ENCODE measurements at places on chromosomes 11 and 22. TPM values are rescaled to one million over a fixed set of nuclear protein-coding genes. Genes with fewer than 3 reads are reported as not detected.

- no peak for DNase-seq
Observed at GRCh38 chr22:17634696-17635095, 3.9 kb upstream of the BCL2L13 start.

- no peak for DNase-seq
Observed at GRCh38 chr22:23686416-23687024, 4.3 kb upstream of the RGL4 start.

DNA sequence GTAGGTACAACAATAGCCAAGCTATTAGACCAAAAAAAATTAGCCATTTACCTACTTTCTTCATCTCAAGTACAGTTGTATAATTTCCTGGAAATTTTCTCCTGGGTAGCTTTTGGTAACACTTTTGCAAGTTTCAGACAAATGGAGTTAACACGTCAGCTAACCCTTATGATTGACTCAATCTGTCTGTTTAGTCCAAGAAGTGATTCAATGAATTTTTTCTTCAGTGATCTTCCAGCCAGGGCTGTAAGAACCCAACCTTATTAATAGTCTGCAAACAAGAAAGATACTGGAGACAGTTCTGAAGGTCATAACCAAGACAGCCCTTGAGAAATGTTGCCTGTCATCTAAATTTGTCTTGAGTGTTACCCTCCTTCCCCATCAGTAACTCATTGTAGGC, 30.1 kb upstream of the FIBIN start:
- DNase-seq, result no peak

DNA sequence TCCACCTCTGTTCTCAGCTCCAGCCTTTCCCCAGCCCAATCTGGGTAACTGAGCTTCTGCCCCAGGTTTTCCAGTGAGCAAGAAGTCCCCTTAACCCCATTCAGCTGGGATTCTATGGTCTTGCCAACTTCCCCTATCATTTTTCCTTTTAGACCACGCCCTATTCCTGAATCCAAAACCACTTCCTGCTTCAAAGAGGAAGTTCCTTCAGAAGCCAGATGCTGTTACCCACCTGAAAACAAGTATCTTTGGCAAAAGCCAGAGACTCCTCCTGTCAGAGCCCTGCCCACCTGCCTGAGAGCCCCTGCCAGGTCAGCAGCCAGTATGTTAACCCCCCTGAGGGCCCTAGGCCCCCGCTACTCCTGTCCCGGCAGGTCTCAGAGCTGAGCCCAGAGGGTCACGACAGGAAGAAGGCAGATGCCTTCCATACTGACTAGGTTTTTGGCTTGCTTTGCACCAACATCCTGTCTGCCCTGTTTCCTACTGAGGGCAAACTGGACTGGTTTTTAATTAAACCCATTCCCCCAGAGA, 20.3 kb upstream of the MICAL2 start:
- peak; percentile 58 for DNase-seq

DNA sequence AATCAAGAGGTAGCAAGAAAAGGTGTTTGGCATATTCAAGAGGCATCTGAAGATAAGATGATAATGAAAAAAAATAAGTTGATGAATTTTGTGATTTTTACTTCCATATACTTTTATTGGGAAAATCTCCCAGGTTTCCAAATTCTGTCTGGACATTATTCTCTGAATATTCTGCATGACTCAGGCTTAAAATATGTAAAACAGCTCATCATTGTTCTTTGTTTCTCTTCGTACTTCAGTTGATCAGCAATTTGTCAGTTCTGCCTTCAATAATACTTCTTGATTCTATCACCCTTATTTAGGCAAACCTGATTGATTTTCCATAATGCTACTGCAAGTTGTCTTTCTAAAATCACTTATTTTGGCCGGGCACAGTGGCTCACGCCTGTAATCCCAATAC, 30.2 kb downstream of the GTF2H1 start:
- DNase-seq, result peak; percentile 29

GRCh38 chr11:93143186-93143585, 54.6 kb downstream of the SLC36A4 start:
- DNase-seq, result peak; percentile 66

The SLC22A8 gene
- total RNA-seq, result not detected

The DRD4 gene
- total RNA-seq, result not detected

The KRTAP5-5 gene
- total RNA-seq, result not detected
